Caco-2 (cell line): ENCODE measurements at places on chromosomes 5 and 9.
A peak's percentile ranks its signal among the peaks of the same experiment; 100 is the strongest.

DNA sequence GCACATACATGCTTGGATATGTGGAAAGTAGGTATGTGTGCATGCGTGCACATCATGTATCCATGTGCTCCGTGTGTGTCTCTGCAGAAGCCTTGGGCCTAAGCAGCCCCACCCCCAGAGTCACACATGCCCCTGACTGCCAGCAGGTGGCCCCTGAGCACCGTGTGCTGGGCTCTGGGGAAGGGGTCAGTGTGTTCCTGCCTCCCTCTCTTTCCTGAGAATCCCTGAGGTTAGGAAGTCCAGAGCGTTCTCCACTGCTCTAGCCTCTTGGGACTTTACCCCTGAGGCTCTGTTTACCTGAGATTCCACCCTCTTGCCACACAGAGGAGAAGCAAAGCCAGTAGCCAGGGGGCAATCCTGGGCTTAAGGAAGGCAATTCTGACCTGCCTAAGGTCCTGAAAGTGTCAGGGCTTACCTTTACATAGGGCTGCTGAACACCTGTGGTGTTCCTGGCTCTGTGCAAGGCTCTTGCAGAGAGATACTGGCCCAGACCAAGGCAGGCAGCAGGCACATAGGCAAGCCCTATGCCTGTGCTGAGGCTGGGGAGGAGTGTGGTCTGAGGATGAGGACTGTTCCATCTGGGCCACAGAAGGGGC, 207.3 kb downstream of the TMEM38B start:
- DNase-seq: peak; percentile 66

DNA sequence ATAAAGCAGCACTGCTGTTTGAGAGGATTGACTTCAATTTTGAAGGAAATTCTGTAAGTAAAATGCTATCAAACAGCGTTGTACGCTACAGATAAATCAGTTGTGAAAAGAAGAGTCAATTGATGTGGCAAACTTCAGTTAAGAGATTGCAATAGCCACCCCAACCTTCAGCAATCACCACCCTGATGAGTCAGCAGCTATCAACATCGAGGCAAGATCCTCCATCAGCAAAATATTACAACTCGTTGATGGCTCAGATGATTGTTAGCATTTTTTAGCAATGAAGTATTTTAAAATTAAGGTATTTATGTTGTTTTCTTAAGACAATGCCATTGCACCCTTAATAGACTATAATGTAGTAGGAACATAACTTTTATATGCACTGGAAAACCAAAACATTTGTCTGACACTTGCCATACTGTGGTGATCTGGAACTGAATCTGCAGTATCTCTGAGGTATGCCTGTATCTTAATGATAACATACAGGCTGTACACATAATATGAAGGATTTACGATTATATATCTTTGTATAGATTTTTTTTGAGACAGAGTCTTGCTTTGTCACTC, 47.5 kb downstream of the VPS13A start:
- DNase-seq: no peak

DNA sequence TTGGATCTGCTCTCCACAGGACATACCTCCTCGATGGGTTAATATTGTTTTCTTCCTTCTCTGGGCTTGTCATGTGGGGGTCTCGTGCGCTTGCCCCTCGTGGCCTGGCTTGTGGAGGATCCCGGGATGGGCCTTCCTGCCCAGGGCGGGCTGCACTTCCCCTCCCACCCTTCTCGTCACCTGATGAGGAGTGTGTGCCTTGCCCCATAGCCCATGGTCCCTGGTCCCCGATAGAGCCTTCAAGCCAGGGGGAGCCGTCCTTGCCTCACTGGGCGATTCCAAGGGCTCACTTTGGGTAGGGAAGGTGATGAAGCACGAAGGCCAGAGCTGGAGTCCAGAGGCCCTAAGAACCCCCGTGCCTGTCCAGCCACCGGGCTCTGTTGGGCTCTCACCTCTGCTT, 28.7 kb downstream of the DYNC2I2 start:
- no peak for DNase-seq

DNA sequence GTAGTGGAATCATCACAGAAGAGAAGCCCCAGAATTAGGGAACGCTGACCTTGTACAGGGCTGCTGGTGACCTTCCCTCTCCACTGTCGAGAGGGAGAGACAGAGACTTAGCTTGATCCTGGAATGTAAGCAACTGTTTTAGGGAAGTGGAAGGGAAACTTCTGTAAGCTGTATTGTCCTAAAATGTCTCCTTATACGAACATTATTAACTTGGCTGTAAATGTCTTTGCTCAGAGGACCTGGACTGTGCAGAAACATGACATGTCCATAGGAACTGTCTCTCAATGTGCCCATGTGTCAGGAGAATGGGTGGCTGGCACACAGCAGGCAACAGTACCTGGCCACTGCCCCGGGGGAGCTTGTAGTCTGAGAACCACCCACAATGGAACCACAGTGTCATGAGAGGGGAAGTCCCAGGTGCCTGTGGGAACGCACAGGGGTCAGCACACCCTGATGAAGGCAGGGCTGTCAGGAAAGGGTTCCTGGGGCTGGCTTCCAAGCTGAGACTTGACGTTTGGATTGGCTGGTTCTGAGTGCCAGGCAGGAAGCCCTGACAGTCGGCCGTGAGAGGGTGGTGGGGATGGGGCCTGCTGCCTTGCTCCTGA, 34.0 kb downstream of the DAP start:
- DNase-seq: no peak

- DNase-seq: no peak
Observed at GRCh38 chr9:135144581-135145170, 57.2 kb downstream of the OLFM1 start.

- no peak for DNase-seq
Observed at GRCh38 chr5:78472469-78473106, 112.2 kb downstream of the SCAMP1 start.

GRCh38 chr5:13606051-13606450, 338.4 kb downstream of the DNAH5 start:
- no peak for DNase-seq

DNA sequence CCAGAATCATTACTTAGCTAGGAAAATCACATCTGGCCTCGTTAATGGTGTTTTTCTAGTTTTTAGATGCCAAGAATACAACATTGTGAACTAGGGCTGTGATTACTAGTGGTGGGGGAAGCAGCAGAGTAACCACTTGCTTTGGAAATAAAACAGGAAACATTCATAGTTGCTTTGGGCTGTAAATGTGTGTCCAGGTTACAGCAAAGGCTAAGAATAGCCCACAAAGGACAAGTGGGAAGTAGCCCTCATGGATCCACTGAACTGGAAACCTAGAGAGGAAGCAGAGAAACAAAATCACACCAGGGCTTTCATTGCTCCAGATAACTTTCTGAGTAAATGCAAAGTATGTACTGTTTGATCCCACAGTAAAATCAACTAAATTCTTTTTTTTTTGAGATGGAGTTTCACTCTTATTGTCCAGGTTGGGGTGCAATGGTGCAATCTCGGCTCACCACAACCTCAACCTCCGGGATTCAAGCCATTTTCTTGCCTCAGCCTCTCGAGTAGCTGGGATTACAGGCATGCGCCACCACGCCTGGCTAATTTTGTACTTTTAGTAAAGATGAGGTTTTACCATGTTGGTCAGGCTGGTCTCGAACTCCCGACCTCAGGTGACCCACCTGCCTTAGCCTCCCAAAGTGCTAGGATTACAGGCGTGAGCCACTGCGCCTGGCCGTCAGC, 56.2 kb upstream of the TNFSF15 start:
- no peak for DNase-seq

GRCh38 chr9:20376731-20377375, 245.4 kb downstream of the MLLT3 start:
- DNase-seq: no peak

GRCh38 chr9:83440641-83441040, 97.6 kb downstream of the FRMD3 start:
- DNase-seq: no peak

- no peak for DNase-seq
Observed at GRCh38 chr5:174839196-174839595, 114.8 kb downstream of the MSX2 start.

DNA sequence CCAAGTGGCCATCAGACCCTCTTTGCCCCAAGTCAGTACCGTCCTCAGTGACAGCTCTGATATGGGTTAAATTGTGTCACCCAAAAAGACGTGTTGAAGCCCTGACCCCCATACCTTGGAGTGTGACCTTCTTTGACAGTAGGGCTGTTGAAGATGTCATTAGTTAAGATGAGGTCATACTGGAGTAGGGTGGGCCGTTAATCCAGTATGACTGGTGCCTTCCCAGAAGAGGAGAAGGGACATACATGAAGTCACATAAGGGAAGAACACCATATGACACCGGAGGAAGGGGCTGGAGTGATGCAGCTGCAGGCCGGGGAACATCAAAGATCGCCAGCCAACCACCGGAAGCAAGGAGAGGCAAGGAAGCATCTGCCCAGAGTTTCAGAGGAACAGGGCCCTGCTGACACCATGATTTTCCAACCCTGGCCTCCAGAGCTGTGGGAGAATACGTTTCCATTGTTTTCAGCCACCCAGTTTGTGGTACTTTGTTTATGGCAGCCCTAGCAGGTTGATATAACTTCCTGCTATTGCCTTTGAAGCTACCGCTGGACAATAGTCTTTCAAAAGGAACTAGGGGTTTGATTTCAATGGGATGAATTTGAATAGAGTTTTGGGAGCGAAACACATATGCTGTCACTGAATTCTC, 36.4 kb upstream of the CPEB4 start:
- DNase-seq: no peak

GRCh38 chr5:54458221-54458620, 2.7 kb downstream of the HSPB3 start:
- DNase-seq: peak; percentile 24

GRCh38 chr5:107646418-107646817, 24.3 kb downstream of the EFNA5 start:
- no peak for DNase-seq

GRCh38 chr5:181153814-181154213, 6.4 kb downstream of the OR2V2 start:
- DNase-seq: no peak

DNA sequence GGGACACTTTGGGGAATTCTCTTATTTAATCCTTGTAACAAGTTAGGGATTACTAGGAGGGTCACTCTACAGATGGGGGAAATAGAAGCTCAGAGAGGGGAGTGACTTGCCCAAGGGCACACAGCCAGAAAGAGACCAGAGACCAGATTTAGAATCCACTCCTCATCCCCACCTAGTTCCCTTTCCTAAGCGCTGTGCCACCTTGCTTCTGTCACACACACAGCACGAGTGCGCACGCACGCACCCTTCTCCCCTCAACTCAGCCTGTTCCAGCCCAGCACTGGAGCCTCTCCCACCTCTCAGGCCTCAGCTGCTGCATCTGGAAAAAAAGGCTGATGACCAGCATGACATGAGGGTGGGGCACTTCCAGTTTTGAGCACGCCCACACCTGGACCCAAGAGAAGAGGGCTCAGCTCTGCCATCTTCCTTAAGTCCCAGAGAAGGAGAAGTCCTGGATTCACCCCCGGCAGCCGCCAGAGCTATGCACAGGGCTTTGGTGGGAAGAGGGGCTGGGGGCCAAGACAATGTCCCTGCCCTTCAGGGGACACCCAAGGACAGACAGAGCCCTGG, 18.5 kb downstream of the NR5A1 start:
- DNase-seq: no peak

DNA sequence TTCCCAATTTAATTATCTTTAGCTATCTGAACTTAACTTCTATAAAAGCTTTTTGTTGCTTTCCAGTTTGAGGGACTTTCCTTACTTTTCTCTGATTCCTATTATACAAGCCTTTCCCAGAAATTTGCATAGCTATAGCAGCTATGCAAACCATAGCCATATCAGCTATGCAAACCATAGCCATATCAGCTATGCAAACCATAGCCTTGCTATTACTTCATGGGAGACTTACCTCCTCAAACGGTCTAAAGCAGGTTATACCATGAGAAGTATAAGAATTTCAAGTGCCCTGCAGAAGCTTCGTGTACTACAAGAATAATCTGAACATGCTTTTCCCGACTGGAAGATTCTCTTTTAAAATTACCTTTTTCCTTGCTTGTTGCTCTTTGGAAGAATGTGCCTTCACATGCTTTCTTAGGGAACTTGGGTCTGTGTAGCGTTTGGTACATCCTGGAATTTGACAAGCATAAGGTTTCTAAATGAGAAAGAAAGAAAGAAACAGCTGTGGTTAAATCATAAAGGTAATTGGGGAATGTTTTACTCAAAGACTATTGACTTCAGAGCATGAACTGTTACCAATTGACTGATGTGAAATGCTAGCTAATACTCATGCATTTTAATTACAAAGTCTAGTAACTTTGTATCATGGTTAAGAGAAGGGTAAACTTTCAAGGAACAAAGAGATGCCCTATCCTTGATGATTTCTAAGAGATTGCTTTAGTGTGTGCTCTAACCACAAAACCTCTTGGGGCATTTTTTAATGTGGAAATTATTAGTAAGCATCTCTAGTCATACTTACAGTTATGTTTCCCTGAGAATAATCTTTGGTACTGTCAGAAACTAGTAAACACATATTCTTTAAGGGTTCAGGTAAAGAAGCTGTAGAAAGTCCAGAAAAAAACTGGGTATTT, 367.6 kb downstream of the GLIS3 start:
- no peak for DNase-seq

DNA sequence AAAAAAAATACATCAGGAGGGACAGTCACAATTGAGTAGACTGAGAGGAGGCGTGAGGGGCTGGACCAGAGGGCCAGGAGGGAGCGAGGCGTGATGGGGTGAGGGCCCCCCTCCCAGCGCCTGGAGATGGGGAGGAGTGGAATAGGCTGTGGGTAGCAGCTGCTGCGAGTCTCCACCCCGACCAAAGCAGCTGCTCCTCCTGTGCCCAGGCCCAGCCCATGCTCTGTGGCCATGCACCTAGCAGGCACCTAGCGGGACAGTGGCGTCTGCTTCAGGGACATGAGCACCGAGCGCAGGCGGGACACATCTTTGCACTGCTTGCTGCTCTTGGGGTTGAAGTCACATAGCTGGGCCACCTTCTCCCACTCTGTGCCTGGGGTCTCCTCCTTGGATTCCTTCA, 4.0 kb downstream of the HIGD2A start:
- DNase-seq: no peak

- DNase-seq: no peak
Observed at GRCh38 chr9:93226819-93227218, 42.9 kb downstream of the WNK2 start.

GRCh38 chr9:83061990-83062650, 822 bp downstream of the RASEF start:
- DNase-seq: peak; percentile 2

DNA sequence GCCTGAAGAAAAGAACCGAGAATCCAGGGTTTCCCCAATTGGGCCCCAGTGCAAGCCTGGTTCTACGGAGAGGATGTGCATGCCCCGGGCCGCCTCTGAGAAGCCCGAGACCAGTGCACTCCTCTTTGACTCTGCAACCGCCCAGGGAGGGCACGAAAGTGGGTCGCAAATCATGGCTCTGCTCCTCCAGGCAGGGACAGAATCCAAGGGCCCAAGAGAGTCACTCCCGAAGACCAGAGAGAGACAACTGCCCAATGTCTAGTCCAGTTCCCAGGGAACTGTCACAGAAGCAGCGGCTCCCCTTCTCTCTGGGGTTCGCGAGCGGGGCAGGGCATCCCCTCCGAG, 107.8 kb downstream of the PSD2 start:
- no peak for DNase-seq

DNA sequence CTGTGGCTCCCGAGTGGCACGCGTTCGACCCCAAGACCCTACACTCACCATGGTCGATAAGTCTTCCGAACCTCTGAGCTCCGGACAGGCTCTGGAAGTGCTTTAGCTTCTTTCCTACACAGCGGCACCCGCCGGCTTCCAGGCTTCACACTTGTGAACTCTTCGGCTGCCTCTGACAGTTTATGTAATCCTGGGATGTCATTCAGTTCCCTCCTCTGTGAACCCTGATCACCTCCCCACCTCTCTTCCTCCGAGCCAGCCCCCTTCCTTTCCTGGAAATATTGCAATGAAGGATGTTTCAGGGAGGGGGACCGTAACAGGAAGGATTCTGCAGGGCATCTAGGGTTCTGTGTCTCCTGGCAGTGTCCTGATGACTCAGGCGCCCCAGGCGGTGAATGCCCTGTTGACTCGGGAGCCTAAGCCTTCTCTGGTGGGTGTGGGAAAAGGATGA, at the start of gene CD14:
TSS of gene CD14 (minus strand) at position 155 of the 451 bp plus-strand sequence. CDS start at position 51, 104 bp downstream.
- peak; percentile 68 for DNase-seq
